ENCODE measurements at places on chromosomes 5 and 9.
A peak's percentile ranks its signal among the peaks of the same experiment; 100 is the strongest.

DNA sequence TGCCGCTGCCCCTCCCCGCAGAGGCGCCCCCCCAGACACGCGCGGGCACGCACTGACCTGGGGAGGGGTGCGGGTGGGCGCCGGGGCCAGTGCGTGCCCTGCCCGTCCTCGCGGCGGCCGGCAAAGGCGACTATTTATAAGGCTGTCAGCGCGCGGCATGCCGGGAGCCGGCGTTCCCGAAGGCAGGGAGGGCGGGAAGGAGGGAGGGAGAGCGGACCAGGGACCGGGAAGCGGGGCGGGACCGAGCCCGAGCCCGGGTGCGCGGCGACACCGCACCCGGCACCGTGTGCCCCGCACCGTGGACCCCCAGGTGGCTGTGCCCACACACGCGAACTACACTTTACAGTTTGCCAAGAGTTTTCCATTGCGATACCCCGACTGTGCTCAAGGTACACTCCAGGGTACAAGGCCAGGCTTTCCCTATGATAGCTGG lies at the start of gene AK1:
AK1 (minus strand) TSS at position 110 of the 433 bp plus-strand sequence. CDS start 3,058 bp downstream, outside the sequence.
- no peak for DNase-seq

DNA sequence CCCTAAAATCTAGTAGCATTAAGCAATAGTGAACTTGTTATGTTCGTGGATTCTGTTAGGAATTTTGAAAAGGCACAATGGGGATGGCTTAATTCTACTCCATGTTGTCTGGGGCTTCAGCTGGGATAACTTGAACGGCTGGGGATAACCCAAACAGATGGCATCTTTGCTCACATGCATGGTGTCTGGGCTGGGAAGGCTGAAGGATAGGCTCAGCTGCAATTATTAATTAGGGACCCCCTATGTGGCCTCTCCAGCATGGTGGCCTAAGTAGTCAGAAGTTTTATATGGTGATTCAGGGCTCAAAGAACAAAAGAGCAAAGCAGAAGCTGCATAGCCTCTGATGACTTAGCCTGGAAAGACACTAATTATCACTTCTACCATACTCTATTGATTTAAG lies 551.1 kb downstream of the PSAT1 start:
- DNase-seq, result no peak

DNA sequence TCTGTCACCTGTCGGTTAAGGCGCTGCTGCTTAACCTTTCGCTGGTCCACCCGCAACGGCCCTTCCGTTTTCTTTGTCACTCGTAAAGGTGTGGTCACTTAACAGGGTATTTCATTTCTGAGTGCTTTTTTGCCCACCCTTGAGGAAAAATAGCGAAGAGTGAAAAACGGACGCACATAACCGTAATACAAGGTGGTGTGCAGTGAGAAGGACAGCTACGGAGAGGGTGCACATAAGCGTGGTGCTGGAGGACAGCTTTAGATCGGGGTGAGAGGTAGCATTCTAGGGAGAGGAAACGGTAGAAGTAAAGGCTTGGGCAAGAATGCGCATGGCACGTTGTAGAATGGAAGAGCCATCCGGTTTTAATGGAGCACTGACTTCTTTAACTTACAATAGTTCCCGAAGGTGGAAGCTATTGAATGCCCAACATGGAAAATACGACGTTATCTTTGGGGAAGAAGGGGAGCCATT lies 761 bp downstream of the CCT5 start:
- DNase-seq, result no peak

DNA sequence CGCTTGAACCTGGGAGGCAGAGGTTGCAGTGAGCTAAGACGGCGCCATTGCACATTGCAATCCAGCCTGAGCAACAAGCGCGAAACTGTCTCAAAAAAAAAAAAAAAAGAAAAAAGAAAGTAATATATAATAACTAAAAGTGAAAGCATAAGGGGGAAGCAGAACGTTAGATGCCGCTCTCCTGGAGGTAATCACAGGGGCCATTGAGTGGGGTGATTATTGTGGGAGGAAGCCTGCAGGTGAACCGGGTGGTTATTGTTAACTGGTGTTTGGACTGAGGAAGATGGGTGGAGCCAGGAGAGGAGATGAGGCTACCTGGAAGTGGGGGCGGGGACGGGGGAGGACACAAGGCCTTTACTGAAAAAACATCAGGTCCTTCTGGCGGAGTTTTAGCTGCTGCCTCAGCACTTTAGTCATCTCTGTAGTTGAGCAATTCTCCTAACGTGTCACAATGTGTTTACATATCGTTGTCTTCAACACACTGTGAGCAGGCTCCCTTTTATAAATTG lies 5.3 kb upstream of the TJP2 start:
- no peak for DNase-seq

DNA sequence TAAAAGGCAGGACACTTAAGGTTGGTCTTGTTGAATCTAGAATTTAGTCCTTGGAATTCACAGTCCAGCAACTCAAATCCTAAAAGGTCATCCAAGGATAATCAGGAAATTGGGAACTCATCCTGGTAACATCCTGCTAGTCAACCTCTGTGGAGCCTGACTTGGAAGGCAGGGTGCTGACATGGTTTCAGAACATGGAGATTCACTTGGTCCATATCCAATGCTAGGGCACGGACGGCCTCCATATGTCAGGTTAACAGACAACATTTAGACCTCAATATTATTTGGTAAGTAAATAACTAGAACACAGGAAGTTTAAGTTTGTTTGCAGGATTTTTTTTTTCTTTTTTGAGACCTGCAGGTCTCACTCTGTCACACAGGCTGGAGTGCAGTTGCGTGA lies 783 bp upstream of the DNAH5 start:
- DNase-seq, result no peak

- DNase-seq, result no peak
Measured at GRCh38 chr5:123753937-123754891, 242.2 kb downstream of the CSNK1G3 start.

- no peak for DNase-seq
Measured at GRCh38 chr5:130571076-130571475, 594.0 kb downstream of the HINT1 start.

DNA sequence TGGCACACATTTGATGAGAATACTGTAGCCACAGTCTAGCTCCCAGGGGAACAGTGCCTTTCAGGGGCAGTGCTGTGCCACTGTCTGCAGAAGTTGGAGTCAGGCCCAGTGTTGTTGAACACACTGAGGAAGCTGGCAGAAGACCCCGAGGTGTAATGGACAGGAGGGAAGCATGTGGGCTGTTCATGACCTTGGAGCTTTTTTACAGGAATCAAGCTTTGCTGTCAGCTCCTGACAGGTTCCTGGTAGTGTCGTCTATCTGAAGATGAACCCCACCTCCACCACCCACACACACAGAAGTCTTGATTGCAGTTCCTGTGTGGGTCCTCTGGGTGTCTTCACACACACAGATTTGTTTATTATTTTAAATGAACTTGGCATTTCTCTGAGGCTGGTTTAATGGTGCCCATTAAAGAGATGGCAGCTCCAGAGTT lies 40.3 kb upstream of the TNFAIP8 start:
- DNase-seq, result peak; percentile 77

GRCh38 chr9:981491-981898 lies 5.0 kb downstream of the DMRT3 start:
- no peak for DNase-seq

GRCh38 chr5:43371821-43372220 lies 40.4 kb downstream of the CCL28 start:
- DNase-seq, result no peak

GRCh38 chr5:116379306-116379705 lies 195.3 kb downstream of the SEMA6A start:
- no peak for DNase-seq

DNA sequence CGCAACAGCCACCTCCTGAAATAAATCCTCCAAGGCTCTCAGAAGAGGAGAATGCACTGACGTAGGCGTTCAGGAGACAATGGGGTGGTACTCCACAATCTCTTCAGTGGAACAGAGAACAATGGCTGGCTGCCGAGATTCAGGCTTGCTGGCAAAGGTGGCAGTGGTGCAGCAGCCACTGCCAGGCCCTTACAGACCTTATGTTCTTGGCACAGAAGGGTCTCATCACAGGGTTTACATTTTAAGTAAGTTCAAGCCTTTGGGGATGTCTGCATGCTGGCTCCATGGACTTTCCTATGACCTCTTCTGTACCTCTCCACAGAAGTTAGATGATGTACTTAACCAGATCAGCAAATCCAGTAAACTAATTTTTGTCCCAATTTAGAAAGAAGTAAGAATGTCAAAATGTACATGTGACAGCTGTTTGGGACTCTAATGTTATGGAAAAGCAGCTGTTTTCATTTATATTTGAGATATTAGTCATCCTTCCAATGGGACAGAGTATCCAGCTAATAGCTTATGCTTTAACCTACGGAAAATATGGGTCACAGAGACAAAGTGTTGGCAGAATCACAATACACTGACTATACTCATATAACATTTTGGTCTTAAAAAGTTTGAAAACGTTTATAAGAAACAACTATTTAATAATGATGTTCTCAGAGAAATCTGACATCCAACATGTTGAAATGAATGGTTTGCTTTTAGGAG lies 180.9 kb downstream of the MAPKAP1 start:
- no peak for DNase-seq

GRCh38 chr9:90333226-90333625 lies 309.4 kb downstream of the DIRAS2 start:
- no peak for DNase-seq

DNA sequence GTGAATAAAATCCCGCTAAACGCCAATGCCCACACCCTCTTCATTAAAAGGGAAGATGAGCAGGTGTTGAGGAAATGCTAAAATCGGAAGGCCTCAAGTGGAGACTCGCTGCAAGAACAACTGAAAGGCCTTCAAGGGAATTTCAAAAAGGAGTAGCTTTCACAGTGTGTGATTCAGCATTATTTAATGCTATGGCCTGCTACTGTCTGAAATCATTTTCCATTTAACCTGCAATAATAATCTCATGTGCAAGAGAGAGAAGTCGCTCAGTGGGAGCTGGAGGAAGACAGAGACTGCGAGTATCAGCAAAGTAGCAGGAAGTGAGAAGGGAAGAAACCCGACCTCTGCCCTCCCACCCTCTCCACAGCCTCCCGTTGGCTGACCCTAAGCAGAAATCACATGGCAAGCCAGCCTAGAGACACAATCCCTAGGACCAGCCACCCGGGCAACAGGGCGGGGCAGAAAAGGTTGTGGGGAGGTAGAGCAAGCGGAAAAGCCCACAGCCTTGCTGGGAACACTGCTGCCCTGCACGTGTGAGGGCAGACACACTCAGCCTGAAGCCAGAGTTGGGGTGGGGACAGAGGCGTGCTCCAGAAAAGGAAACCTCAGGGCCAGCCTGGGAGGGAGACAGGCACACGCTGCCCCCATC lies 39.9 kb upstream of the CTSL start:
- no peak for DNase-seq

DNA sequence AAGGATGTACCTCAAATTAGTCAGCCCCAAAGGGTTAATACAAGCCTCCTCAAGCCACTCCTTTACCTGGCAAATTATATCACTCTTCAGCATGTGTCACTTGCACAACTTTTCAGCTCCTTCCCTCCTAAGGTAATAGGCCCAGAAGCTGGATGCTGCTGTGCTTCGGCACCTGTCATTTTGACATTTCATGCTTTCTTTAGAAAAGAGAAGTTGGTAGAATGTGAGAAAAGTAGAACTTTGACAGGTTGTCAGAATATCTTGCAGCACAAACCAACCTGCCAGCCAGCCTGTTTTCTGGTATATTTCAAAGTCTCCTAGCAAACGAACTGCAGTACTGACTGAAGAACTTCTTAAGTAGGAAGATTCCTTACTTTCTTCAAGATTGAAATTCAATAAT lies 2136.9 kb downstream of the MAT2B start:
- no peak for DNase-seq

DNA sequence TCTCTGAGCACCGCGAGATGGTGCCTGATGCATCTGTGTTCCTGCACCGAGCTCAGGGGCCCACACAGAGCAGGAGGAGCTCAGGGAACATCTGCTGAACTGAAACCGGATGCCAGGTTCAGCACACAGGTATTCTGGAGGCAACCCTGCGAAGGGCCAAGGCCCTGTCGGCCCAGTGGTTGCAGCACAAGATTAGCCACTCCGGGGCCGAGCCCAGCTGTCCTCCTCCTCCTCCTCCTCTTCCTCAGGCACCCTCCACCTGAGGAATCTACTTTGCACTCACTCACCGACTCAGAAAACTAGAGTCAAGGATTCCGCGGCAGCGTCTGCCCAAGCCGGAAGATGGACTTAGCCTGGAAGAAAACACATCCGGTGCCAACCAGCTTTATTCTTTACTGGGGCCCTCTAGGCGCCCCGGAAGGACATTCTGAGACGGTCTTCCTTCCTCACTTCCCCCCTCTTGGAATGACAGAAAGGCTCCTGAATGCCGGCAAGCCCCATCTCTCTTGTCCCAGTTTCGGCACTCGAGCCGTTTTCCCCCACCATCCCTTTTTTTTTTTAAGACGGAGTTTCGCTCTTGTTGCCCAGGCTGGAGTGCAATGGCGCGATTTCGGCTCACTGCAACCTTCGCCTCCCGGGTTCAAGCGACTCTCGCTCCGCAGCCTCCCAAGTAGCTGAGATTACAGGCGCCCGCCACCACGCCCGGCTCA lies at the start of gene ZBTB6:
ZBTB6 (minus strand) TSS at position 360 of the 710 bp plus-strand sequence. CDS start 1,251 bp downstream, outside the sequence.
- DNase-seq, result peak; percentile 43

DNA sequence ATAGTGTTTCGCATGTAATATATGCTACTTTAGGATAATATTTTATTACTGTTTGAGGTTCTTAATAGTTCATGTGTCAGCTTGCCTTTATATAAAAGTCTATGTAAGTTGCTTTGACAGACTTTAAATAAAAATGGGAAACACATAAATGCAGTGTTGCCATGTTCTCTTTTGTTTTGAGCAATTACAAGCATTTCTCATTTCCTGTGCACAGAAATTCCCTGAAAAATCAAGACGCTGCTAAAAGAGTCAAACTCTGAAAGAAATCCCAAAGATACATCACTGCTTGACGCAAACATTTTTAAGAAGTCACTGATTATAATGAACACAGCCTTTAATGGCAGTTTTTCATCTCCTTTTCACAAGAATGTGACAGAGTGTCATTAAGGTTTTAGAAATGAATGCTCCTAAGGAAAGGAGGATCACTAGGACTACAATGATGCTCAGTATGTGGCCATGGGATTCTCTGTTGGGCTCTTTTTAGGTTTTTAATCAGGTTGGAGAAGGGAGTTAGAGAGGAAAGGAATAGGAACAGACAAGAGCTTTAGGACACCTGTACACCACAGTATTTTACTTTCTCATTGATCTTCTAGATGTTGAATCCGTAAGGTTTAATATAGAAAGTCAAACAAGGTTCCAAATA lies 29.4 kb downstream of the ZCCHC7 start:
- DNase-seq, result no peak

GRCh38 chr5:100970646-100971255 lies 67.7 kb upstream of the ST8SIA4 start:
- DNase-seq, result no peak

DNA sequence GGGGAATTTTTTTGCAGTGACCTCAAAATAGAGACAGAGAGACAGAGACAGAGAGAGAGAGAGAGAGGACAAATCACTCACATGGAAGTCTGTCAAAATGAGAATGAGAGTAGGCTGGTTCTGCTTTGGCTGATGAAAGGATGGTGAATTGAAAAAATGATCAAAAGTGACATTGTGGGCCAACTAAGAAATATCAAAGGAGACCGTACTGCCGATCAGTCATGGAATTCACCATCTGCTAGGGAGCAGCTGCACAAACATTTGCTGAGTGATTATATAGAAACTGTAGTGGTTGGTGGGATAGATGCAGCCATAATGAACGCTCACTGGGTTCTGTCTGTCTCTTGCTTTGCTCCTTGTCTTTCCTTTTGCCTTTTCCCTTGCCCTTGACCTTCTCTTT lies 476.6 kb upstream of the SGCD start:
- DNase-seq, result no peak

GRCh38 chr5:155908543-155908942 lies 418.4 kb upstream of the SGCD start:
- no peak for DNase-seq

- no peak for DNase-seq
Measured at GRCh38 chr5:142507531-142508372, 178.1 kb downstream of the FGF1 start.
